Peyer's patch (tissue), 4 donors: ENCODE measurements at places on chromosomes 12 and 14. TPM values are rescaled to one million over a fixed set of nuclear protein-coding genes. Genes with fewer than 3 reads are reported as not detected.
A peak's percentile ranks its signal among the peaks of the same experiment; 100 is the strongest.

MANSC1 gene
- 15.1 TPM for total RNA-seq

GRCh38 chr14:61433169-61433568 lies 111.8 kb downstream of the PRKCH start:
- DNase-seq: no peak

TAS2R10 gene
- not detected for total RNA-seq

DNA sequence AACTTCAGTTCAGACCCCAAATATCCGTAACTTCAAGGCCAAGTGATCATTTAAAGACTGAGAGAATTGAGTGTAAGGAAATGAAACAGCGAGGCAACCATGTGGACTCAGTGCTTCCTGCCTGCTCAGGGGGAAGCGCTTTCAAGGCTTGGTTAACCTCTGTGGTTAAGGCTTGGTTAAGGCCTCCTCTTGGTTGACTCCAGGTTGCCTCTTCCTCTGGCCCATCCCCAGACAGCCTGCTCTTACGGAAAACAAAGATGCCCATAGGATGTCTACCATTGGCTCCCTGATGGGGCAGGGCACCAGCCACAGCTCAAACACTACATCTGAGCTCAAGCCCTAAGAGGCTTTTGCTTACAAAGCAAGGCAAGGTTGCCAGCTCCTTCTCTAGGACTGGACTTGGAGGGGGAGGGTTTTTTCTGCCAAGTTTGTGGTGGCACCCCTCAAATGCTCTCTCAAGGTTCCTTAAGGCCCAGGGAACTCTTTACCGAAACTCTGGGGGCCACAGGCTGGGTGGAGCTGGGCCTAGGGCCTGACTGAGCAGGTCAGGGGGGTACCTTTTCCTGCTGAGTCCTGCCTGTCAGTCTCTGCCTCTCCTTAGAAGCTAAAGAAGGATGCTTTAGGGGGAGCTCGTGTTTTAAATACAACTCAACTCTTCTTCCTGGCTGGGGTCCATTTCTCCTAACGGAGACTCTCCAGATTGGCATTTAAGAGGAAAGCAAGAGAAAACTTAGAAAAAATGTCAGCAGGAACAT lies 13.7 kb downstream of the COL2A1 start:
- DNase-seq: peak; percentile 76

DNA sequence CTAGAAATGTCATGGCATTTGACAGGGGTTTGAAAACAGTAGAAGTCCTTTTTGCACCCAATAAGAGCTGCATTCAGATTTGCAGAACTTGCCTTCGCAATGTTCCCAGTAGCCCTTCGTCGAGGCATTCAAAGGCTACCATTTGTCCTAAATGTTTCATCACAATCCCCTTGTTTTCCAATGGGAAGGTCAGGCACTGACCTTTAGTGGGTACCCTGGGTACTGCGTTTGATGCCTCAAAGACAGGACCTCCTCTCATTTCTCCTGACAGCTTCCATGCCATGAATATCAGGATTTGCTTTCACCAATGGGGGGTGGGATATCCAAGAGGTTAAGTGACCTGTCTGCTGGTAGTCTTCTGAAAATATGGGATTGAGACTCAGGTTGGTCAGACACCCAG lies 1063.1 kb downstream of the BCL11B start:
- no peak for DNase-seq

DNA sequence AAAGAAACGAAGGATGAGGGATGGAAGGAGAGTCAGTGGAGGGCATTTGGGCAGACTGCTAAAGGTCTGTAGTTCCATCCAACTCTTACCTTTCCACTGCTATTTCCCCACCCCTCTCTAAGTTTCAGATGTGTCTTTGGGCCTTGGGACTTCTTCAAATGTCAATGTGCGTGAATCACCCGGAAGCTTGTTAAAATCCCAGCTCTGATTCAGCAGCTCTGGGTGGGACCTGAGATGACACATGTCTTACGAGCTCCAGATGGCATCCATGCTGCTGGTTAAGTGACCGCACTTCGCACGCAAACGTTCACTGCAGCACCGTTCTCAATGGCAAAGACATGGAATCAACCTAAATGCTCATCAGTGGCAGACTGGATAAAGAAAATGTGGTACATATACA lies 309.9 kb downstream of the VRK1 start:
- DNase-seq: no peak

LACRT gene
- not detected for total RNA-seq

- no peak for DNase-seq
Measured at GRCh38 chr14:50619569-50620141, 48.5 kb downstream of the SAV1 start.

GRCh38 chr12:122523280-122523679 lies 3.5 kb downstream of the RSRC2 start:
- DNase-seq: no peak

DNA sequence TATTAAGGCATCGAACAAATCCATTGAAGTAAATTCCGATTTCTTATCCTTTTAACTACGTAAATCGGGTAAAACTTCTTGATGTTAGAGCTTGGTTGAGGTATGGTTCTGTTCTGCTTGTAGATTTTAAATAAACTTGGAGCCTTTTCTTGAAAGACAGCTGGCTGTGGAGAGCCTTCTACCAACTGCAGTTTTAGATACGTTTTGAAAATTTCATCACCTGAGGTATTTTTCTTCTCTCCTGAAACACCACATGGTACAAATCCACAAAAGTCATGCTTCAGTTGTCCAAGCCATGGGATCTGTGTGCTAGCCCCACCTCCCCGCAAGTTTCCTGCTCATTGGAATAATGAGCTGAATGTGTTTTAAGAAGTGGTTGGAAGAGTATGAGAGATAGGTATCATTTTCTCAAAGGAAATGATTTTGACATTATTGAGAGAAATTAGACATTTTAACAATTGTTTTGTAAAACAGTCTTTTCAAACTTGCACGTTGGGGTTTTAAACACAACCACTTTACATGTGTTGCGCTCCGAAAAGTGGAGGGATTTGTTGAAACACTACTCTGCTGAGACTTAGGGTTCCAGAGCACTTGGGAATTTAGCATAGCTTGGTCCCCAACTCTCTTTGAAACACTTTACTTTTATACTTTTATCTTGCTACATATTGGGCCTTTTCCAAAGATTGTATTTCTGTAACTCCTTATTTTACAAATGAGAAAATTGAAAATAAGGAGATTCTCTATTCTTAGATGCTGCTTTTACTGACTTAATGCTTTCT lies 1.4 kb downstream of the PPM1A start:
- no peak for DNase-seq

GRCh38 chr12:49803693-49804450 lies 24.3 kb downstream of the NCKAP5L start:
- DNase-seq: no peak

GRCh38 chr12:23005387-23005786 lies 380.4 kb downstream of the ETNK1 start:
- DNase-seq: no peak

CNTN1 gene
- total RNA-seq: 0.53 TPM

DNA sequence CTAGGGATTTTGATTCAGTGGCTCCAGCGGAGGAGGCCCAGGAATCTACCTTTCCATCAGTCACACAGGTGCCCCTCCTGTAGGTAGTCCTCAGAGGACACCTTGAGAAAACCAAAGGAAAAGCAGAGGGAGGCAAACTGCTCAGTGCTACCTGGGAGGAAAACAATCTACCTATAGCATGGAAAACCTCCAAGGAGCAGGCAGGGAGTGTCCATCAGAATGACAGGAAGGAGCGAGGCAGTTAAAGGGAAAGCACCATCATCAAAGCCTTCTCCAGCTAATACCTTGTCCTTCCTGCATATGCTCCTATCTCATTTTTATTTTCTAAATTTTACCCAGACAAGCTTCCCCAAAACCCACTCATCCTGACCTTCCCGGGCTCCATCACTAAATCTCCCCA lies 25.4 kb downstream of the DPF3 start:
- no peak for DNase-seq

OR4E2 gene
- not detected for total RNA-seq

- peak; percentile 94 for DNase-seq
Measured at GRCh38 chr12:6363330-6364043, 11.9 kb downstream of the SCNN1A start.

KLRC1 gene
- 3.3 TPM for total RNA-seq

RAD9B gene
- total RNA-seq: not detected

DNA sequence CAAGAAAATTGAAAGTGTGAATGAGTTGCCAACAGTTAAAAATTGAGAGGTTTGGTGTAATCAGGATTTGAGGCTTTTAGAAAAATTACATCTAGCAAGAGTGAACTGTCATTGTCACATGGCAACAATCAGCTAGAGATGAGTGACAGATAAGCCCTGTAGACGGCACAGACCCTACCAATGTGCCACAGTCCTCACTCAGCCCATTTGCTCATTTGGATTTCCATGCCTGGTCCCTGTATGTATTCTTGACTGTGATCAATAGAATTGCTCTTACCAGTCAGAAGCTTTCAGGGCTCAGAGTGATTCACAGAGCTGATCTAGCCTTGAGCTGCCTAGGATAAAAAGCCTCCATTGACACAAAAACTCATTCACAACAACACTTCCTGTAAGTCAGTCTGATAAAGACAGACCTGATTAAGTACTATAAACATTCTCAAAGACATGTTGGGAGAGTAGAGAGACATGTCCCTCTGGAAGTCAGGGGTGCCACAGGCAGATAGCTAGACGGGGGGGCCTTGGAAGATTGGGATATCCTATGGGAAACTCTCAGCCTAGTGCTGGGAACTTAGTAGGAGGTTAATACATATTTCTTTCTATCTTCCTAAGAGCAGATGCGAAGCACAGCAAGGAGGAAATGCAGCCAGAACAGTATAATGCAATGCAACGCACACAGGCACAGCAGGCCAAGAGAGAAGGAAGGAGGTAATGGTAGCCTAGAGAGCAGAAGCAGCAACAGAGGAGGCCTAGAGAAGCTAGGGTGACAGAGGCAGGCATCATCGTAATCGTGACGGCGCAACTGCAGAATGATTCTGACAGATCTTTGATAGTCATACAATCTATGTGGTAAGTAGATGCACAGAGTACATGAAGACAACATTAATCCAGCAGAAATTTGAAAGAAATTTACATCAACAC lies 2.0 kb upstream of the PELI2 start:
- DNase-seq: no peak

DNA sequence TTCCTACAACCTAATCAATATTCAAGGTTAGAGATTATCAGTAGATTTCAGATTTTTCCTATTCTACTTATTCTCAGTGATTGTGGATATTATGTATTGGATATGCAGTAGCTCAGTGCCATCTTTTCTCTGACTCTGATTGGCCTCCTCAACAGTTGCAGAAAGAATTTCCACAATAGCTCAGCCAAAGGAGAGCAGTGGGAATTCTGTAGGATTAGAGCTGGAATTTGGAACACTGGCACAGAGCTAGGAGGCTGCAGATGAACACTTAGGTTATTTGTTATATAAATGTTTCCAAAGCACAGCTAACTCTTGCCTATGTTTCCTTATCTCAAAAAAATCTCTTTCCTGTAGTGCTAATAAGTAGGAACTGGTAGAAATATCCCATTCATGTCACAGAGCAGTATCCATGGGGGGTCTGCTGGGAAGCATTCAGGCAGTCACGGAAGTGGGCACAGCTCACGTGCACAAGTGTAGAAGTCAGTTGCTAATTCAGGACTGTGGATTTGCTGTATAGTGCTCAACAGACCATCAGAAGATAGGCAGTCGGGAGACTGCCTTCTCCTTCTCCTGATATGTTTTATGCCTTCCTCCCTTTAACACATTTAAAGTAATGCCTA lies 116.2 kb upstream of the TMEM260 start:
- no peak for DNase-seq

GRIP1 gene
- total RNA-seq: 1.1 TPM

GRCh38 chr12:108856170-108856427 lies 1.3 kb downstream of the SSH1 start:
- DNase-seq: no peak

- DNase-seq: no peak
Measured at GRCh38 chr12:102063069-102063468, 1.3 kb upstream of the WASHC3 start.

GRCh38 chr12:108213871-108214445 lies 84.9 kb downstream of the WSCD2 start:
- no peak for DNase-seq

GRCh38 chr14:97283426-97283825 lies 486.2 kb downstream of the VRK1 start:
- no peak for DNase-seq

- no peak for DNase-seq
Measured at GRCh38 chr14:102473559-102473958, 36.0 kb downstream of the ANKRD9 start.

DNA sequence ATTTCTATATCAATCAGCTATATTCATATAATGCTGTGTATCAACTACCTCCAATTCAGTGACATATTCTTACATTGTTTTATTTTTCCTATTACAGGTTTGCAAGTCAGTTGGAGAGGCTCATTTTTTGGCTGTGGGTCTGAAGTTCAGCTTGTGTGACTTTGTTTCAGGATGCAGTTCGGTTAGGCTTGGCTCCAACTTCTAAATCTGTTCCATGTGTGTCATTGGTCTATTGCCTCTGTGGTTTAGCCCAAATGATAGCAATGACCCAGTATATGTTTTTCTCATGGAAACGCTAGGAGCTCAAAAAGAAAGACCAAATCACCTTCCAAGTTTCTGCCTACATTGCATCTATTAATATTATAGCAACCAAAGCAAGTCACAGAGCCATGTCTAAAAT lies 848.6 kb upstream of the LRFN5 start:
- no peak for DNase-seq

DACT1 gene
- 19.0 TPM for total RNA-seq

DNA sequence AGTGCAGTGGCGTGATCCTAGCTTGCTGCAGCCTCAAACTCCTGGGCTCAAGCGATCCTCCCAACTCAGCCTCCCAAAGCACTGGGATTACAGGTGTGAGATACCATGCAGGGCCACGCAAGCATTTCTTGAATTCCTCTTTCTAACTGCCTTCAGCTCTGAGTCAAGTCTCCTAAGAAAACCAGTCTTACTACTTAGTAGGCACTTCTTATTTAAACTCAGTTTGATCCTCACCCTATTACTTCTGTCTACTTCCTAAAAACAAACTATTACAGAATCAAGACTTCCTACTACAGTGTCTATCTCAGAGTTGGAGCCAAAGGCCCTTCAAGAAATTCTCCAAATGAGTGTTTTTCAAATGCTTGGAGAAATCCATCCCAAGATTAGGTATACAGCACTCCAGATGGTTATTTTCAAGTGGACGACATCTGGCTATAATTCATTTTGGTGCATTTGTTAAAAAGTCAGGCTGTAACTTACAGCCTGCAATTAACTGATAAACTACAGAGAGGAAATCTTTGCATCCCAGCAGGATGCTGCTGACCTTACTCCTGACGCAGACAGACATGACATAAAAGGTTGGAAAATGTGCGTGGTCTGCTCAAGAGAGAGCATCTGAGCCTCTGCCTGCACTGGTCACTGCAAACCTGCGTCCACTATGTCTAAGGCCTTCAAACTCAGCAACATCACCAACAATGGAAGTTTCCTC lies 34.7 kb downstream of the SSH1 start:
- no peak for DNase-seq

DIO3 gene
- total RNA-seq: not detected
